ENCODE measurements at places on chromosomes 2 and 18. TPM values are rescaled to one million over a fixed set of nuclear protein-coding genes. Genes with fewer than 3 reads are reported as not detected.

The IL18R1 gene
- 46.9 TPM for total RNA-seq

The RAX gene
- not detected for total RNA-seq

The IL36RN gene
- not detected for total RNA-seq

The EGR4 gene
- not detected for total RNA-seq

The ALPG gene
- 1.7 TPM for total RNA-seq

The G6PC2 gene
- not detected for total RNA-seq

The FANCL gene
- 13.0 TPM for total RNA-seq

The UGT1A4 gene
- 0.69 TPM for total RNA-seq

The MRPL30 gene
- 44.5 TPM for total RNA-seq

DNA sequence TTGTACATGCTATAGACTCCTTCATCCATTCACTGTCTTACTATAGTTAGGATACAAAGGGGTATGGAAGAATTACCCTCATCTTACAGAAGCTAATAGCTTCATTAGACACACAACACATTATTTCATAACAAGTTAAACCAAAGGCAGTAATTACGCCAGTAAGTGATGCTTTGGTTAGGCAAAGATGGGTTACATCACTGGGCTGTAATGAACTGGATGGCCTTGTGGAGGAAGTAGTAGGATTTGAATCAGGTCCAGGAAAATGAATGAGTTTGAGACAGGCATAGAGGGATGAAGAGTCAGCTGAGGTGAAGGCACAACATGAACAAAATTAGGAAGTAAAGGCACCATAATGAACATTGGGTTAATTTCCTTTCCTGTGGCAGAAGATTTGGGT lies 80.1 kb downstream of the SOCS6 start:
- H3K27ac ChIP-seq: no peak overlapping the region
- no peak for DNase-seq
- H3K4me1 ChIP-seq: no peaks in the 10 kb centered on the region
- H3K36me3 ChIP-seq: no peaks in the 10 kb centered on the region

DNA sequence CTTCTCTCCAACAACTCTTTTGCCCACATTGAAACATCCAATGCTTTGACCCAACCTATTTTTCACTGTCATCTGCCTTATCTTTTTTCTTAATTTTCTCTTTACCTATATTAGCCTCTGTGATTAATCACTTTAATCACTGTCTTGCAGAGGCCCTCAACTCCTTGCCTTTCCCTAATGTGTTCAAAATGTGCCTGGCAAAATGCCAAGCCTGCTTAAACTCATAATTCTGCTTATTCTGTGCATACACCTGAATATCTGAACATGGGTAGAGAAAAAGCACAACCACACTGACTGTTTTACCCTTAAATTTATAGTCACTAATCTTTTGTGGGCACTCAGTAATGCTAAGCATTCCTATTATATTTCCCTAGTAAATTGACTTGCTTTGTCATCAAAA lies 63.0 kb upstream of the GALNT13 start:
- no peak overlapping the region for H3K4me3 ChIP-seq
- H3K27me3 ChIP-seq: no peaks in the 10 kb centered on the region
- DNase-seq: no peak
- H3K36me3 ChIP-seq: no peaks in the 10 kb centered on the region
- H3K4me1 ChIP-seq: no peaks in the 10 kb centered on the region
- no peak overlapping the region for H3K27ac ChIP-seq

DNA sequence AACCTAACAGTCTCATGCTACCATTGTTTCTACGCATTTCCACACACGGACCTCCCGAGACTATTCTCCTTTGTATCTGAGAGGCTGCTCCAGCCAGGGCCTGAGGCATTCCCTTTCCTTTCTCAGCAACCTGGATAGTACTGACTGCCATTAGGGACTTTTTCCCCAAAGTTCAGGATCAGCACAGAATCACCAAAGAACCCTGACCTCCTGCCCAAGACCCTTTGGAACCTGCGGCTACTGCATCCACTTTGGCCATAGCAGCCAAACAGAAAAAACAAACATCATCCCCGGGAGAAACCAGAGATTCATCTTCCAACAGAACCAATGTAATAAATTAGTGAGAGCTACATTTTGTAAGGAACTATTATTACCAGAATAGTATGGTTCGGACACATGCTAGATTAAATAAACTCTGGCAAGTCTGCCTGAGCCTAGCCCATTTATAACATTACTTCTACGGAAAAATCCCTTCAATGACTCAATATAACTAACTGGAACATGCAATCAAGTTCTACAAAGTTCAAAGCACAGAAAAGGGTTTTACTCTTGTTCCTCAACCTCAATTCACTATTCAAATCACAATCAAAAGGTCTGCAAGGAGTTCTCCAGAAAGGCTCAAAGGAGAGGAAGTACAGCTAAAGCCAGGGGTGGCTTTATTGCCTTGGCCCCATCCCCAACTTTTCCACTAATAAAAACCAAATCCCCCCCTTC lies 51.8 kb downstream of the LPIN2 start:
- no peak for DNase-seq
- no peak overlapping the region for H3K4me3 ChIP-seq
- H3K4me1 ChIP-seq: peaks cover 42% of the 10 kb centered on the region
- H3K27ac ChIP-seq: peak overlapping the region; percentile 80

GRCh38 chr2:189609423-189609816 lies 28.8 kb upstream of the SLC40A1 start:
- DNase-seq: no peak
- H3K27me3 ChIP-seq: no peaks in the 10 kb centered on the region
- no peaks in the 10 kb centered on the region for H3K36me3 ChIP-seq
- no peak overlapping the region for H3K4me3 ChIP-seq

- H3K27ac ChIP-seq: no peak overlapping the region
- peak overlapping the region; percentile 16 for H3K4me3 ChIP-seq
- H3K4me1 ChIP-seq: peaks cover 7% of the 10 kb centered on the region
- DNase-seq: peak; percentile 75
These were observed 248.5 kb downstream of the CDH20 start for GRCh38 chr18:61581578-61582201.

- H3K4me3 ChIP-seq: peak within 1 kb of the TSS; percentile 29
- H3K36me3 ChIP-seq: no peaks in the 10 kb centered on the region
- no peaks in the 10 kb centered on the region for H3K4me1 ChIP-seq
These were observed at the start of gene CDKL4 for GRCh38 chr2:39243469-39244123. Gene CDKL4 (minus strand): TSS chr2:39243970.

- no peaks in the 10 kb centered on the region for H3K4me1 ChIP-seq
- no peaks in the 10 kb centered on the region for H3K36me3 ChIP-seq
- H3K27ac ChIP-seq: no peak overlapping the region
- peak; percentile 82 for DNase-seq
These were observed 29.3 kb upstream of the DUSP2 start for GRCh38 chr2:96174251-96175144.

DNA sequence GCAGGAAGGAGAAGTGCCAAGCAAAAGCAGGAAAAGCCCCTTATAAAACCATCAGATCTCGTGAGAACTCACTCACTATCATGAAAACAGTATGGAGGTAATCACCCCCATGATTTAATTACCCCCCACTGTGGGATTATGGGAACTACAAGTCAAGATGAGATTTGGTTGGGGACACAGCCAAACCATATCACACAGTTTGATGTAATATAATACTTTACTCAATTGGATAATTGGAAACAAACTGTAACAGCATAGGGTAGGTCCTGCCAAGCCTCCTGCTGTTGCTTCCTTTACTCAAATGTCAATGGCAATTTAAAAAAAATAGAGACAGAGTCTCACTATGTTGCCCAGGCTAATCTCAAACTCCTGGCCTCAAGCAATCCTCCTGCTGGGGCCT lies 15.5 kb upstream of the METTL21A start:
- no peaks in the 10 kb centered on the region for H3K27me3 ChIP-seq
- no peaks in the 10 kb centered on the region for H3K4me1 ChIP-seq
- no peaks in the 10 kb centered on the region for H3K36me3 ChIP-seq
- H3K4me3 ChIP-seq: no peak overlapping the region
- H3K27ac ChIP-seq: no peak overlapping the region
- no peak for DNase-seq

GRCh38 chr2:8204711-8205110 lies 477.1 kb upstream of the ID2 start:
- DNase-seq: no peak
- no peak overlapping the region for H3K4me3 ChIP-seq
- H3K27ac ChIP-seq: no peak overlapping the region

GRCh38 chr2:29255004-29255403 lies 139.8 kb downstream of the CLIP4 start:
- H3K27me3 ChIP-seq: no peaks in the 10 kb centered on the region
- H3K4me3 ChIP-seq: no peak overlapping the region
- no peak for DNase-seq
- H3K36me3 ChIP-seq: no peaks in the 10 kb centered on the region
- no peak overlapping the region for H3K27ac ChIP-seq
- no peaks in the 10 kb centered on the region for H3K4me1 ChIP-seq

Data from upper lobe of left lung (tissue), 6 donors.